Immature natural killer cell (primary cell): ENCODE measurements at places on chromosomes 5 and 9.

DNA sequence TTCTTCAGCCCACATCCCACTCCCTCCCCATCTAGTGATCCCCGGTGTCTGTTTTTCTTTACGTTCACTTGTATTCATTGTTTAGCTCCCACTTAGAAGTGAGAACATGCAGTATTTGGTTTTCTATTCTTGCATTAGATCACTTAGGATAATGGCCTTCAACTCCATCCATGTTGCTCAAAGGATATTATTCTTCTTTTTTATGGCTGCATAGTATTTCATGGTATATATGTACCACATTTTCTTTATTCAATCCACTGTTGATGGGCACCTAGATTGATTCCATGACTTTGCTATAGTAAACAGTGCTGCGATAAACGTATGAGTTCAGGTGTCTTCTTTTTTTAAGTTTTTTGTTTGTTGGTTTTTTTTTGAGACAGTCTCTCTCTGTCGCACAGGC lies 29.1 kb upstream of the CCNB1 start:
- H3K4me1 ChIP-seq, result no peaks in the 10 kb centered on the region
- H3K36me3 ChIP-seq, result peaks cover 6% of the 10 kb centered on the region
- DNase-seq, result no peak
- H3K27ac ChIP-seq, result no peak overlapping the region

DNA sequence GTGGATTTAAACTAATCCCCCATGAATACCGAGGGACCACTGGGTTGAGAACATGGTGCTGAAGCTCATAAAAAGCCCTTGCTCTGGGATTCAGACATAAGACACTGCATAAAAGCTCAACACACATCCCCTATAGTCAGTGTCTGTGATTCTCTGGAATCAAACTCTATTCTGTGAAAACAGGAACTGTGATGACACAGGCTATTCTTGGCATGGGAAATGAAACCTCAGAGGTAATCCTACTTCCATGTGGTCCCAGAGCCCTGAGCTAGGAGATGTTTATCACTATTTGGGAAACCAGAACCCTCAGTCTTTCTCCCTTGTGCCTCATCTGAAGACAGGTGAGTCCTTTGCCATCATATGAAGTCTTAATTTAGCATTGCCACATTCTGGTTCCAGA lies 135.4 kb upstream of the PRSS3 start:
- no peaks in the 10 kb centered on the region for H3K4me1 ChIP-seq
- H3K4me3 ChIP-seq, result no peak overlapping the region
- DNase-seq, result no peak
- H3K27ac ChIP-seq, result no peak overlapping the region
- no peaks in the 10 kb centered on the region for H3K36me3 ChIP-seq

- no peaks in the 10 kb centered on the region for H3K4me1 ChIP-seq
- peaks cover 5% of the 10 kb centered on the region for H3K27me3 ChIP-seq
- H3K27ac ChIP-seq, result no peak overlapping the region
- no peaks in the 10 kb centered on the region for H3K36me3 ChIP-seq
- no peak overlapping the region for H3K4me3 ChIP-seq
Observed at GRCh38 chr5:78560000-78560855, 88.3 kb downstream of the LHFPL2 start.

DNA sequence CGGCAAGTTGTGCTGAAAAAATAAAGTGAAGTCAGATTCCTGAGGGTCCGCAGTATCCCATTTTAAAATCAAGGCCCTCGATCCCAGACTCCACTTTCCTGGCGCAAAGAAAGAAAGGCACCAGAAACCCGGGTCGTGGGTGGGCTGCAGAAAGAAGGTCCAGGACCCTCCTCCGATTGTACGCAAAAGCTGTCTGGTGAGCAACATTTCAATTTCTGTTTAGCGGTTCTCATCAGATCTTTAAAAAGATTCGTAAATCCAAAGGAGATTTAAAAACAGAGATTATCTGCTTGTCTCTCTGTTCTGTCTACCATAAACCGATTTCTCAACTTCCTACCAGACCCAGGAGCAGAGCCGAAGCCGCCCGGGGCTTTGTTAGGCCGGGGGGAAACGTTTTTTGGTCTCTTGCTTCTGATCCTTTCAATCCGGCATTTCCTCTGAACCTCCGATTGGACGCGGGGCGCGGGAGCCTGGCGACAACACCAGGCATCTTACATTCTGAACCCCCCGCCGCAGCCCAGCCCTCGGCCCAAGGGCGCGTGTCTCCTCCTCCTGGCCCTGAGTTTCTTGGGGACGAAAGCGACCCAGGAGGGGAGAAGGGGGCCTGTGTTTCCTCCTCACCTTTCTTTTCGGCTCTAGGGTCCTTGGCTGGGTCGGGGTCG lies 746 bp downstream of the NKX2-5 start:
- H3K4me1 ChIP-seq, result peaks cover 14% of the 10 kb centered on the region
- H3K4me3 ChIP-seq, result no peak overlapping the region
- DNase-seq, result no peak
- H3K27ac ChIP-seq, result no peak overlapping the region

DNA sequence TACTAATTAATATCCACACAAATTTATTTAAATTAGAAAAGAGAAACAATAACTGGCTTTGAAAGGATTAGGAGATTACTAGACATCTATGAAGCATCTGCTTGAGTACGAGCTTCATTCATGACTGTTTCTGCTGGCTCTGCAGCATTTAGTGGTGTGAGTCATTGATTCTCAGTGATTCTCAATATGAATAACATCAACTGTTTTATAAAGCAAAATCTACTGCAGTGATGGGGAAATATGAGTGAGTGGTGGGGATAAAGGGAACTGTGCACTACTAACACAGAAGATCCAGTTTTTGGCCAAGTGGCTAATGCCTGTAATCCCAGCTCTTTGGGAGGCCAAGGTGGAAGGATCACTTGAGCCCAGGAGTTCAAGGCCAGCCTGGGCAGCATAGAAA lies 8.4 kb downstream of the FNBP1 start:
- H3K27ac ChIP-seq, result peak overlapping the region; percentile 98
- no peak for DNase-seq
- H3K4me3 ChIP-seq, result peak overlapping the region; percentile 80

DNA sequence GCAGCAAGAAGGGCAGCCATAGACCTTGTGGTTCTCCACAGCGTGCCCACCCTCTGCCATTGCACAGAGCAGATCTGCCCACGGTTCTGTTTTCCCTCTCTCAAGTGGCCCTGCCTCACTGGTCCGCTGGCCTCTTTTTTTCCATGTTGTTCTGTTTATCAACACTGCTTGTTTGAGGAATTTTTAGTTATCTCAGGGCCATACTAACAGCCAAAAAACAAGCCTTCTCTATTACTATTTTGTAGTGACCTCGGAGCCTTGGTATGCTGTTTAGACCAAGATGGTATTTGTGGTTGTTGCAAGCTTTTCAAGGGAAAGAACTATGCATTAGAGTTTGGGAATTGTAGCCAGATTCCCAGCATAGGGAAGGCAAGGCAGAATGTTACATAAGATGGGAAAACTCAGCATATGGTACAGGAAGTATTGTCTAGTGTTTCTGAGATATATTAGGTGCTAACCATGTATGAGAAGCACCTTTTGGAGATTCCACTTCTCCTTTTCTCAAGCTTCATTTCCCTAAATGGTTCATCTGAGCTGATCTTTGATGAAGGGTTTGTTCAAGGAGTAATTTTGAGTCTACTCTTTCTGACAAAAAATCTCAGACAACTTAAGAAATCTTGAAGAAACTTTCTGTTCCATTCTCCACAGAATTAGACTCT lies 54.3 kb downstream of the NUP214 start:
- peaks cover 5% of the 10 kb centered on the region for H3K4me1 ChIP-seq
- H3K27ac ChIP-seq, result no peak overlapping the region
- no peaks in the 10 kb centered on the region for H3K27me3 ChIP-seq

- no peaks in the 10 kb centered on the region for H3K4me1 ChIP-seq
- H3K4me3 ChIP-seq, result no peak overlapping the region
- no peak overlapping the region for H3K27ac ChIP-seq
- H3K27me3 ChIP-seq, result no peaks in the 10 kb centered on the region
- DNase-seq, result no peak
Observed at GRCh38 chr9:14251154-14252071, 62.5 kb downstream of the NFIB start.

DNA sequence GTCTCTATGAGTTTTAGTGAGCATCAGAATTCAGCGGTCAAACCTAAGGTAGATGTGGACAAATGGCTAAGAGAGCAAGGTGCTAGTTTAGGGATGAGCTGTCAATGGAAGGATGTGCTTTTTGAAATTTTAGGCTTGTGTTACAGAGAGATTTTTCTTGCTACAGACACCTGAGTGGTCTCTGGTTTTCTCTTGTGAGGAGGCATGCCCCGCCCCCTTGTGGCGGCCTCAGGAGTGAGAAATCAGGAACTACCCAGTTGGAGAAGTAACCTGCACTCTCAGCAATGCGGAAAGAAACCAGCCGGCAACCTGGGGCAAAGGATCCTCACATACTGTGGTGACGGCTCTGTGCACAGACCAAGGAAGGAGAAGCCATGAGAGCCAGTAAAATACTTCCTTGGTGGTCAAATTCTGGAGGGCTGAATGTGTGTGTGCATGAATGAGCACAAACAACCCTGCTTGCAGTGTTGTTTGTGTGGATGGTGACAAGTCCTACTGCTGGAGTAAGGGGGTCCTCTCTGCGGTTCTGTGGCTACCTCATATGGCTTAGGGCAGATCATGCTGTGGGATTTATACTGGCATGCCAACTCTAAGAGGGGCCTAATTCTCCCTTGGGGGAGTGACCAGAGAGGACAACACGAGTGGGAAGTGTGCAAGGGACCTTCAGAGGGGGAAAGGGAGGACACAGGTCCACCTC lies 16.7 kb upstream of the HSD17B4 start:
- no peak overlapping the region for H3K27ac ChIP-seq
- peaks cover 5% of the 10 kb centered on the region for H3K27me3 ChIP-seq

GRCh38 chr9:130908146-130908877 lies 11.7 kb upstream of the QRFP start:
- H3K27ac ChIP-seq, result no peak overlapping the region
- H3K4me3 ChIP-seq, result no peak overlapping the region
- no peak for DNase-seq

GRCh38 chr5:157509587-157509986 lies 49.6 kb downstream of the NIPAL4 start:
- no peak for DNase-seq
- H3K27ac ChIP-seq, result no peak overlapping the region
- H3K36me3 ChIP-seq, result no peaks in the 10 kb centered on the region
- no peak overlapping the region for H3K4me3 ChIP-seq
- H3K27me3 ChIP-seq, result no peaks in the 10 kb centered on the region

DNA sequence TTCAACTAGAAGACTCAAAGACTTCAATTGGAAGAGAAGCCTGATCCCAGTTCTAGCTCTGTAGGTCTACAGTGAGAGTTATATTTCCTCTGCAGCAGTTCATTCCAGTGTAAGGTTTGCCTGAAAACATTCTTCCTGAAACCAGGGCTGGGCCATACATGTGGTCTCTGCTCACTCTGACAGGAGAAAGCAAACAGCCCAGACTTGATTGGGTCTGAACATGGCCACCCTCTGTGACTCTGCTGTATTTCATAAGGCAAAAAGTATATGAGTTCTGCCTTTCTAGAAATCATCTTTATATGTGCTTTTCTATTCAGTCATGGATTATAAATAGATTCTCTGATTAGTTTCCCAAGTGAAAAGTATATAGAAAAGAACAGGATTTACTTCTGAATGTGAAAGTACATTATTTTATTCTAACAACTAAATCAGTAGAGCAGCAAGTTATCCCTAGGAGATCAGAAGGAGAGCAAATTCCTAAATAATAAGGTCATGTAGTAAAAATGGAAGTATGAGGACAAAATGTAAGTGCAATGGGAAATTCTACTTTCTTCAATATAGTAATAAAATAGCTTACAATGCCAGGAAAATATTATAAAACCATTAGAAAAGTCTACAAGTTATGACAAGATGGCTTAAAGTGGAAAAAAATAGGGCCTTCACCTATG lies 144.3 kb downstream of the EFNA5 start:
- H3K36me3 ChIP-seq, result peaks cover 3% of the 10 kb centered on the region
- no peak overlapping the region for H3K27ac ChIP-seq
- DNase-seq, result no peak

GRCh38 chr9:113425072-113425471 lies 14.5 kb downstream of the C9orf43 start:
- no peaks in the 10 kb centered on the region for H3K4me1 ChIP-seq
- no peak overlapping the region for H3K4me3 ChIP-seq
- H3K36me3 ChIP-seq, result no peaks in the 10 kb centered on the region
- no peak overlapping the region for H3K27ac ChIP-seq
- DNase-seq, result no peak

DNA sequence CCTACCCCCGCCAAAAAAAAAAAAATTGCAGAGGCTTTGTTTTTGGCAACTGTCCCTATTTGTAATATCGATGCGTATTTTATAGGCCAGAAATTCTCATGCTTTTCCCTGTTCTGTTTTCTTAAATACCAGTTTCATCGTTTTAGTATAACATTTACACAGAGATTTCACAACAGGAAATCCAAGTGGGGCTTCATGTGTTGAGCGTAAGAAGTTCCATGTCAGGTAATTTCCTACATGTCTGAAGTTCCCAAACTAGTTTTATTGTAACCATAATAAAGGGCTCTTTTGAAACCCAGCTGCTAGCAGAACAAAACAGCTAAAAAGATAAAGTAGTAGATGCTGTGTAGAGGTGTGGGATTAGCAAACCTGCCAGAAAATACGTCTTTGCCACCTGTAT lies 4.2 kb downstream of the SMC5 start:
- no peak overlapping the region for H3K27ac ChIP-seq
- peaks cover 10% of the 10 kb centered on the region for H3K36me3 ChIP-seq
- H3K4me3 ChIP-seq, result no peak overlapping the region
- H3K27me3 ChIP-seq, result peaks cover 12% of the 10 kb centered on the region

GRCh38 chr5:121737120-121737519 lies 114.6 kb upstream of the FTMT start:
- no peaks in the 10 kb centered on the region for H3K27me3 ChIP-seq
- H3K27ac ChIP-seq, result no peak overlapping the region
- H3K4me1 ChIP-seq, result no peaks in the 10 kb centered on the region
- DNase-seq, result no peak
- no peak overlapping the region for H3K4me3 ChIP-seq

DNA sequence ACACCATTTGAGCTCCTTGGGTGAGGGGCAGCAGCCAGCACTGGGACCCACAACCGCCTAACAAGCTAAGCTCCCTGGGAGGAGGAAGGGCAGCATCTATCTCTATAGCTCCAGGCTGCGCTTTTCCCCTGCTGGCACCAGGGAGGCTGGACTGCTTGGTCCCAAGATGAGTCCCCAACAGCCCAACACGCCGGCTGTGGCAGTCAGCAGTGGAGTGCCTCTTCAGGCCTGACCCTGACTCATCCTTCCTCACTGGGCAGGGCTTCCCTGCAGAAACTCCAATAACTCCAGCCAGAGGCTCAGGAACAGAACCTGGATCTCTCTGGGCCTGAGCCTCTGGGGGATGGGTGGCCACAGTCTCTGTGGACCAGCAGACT lies 113.7 kb upstream of the ADAMTS16 start:
- H3K27ac ChIP-seq, result no peak overlapping the region
- DNase-seq, result no peak
- H3K4me1 ChIP-seq, result no peaks in the 10 kb centered on the region

DNA sequence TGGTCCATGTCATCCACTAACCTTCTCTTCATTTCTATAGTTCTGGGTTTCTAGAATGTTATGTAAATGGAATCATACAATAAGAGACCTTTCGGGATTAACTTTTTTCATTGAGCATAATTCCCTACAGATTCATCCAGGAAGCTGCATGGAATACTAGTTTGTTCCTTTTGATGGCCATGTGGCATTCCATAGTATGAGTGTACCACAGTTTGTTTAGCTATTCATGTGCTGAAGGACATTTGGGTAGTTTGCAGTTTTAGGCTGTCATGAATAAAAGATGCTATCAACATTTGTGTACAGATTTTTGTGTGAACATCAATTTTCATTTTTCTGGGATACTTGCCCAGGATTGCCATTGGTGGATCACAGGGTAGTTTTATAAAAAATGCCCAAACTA lies 6.8 kb upstream of the SPTLC1 start:
- H3K36me3 ChIP-seq, result no peaks in the 10 kb centered on the region
- no peak for DNase-seq
- no peaks in the 10 kb centered on the region for H3K4me1 ChIP-seq
- H3K27me3 ChIP-seq, result peaks cover 4% of the 10 kb centered on the region
